ENCODE measurements at places on chromosomes 3 and 15.
A peak's percentile ranks its signal among the peaks of the same experiment; 100 is the strongest.

DNA sequence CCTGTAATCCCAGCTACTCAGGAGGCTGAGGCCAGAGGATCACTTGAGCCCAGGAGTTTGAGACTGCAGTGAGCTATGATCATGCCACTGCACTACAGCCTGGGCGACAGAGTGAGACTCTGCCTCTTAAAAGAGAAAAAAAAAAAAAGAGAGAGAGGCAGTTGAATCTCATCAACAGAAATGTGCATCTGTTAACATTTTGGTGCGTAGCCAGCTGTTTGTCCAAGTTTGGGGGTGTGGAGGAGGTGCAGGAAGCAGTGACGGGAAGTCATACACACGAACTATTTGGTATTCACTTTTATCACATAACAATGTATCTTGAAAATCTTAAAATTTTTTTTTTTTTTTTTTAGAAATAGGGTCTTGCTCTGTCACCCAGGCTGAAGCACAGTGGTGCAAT is 18.2 kb upstream of the CEMIP start:
- DNase-seq: no peak

DNA sequence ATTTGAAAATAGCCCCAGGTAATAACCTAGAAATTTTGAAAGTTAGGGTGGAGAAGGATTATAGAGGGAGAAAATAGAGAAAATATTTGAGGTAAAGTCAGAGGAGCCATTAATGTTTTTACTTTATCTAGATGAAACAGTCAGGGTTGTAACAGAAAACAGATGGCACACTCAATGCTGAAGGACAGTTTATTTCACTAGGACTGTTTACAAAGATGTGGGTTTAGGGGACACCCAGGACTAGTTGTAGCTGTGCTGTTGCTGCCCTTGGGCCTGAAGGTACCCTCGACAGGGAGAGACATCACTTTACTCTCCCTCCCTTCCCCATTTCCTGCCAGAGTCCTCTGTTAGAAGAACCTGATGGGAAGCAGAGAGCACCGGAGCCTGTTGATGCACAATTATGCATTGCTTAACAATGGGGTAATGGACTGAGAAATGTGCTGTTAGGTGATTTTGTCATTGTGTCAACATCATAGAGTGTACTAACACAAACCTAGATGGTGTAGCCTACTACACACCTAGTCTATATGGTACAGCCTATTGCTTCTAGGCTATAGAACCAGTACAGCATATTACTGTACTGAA is 103.8 kb downstream of the GALK2 start:
- peak; percentile 75 for DNase-seq

GRCh38 chr15:48406911-48407310 is 75.7 kb downstream of the DUT start:
- DNase-seq: peak; percentile 9

DNA sequence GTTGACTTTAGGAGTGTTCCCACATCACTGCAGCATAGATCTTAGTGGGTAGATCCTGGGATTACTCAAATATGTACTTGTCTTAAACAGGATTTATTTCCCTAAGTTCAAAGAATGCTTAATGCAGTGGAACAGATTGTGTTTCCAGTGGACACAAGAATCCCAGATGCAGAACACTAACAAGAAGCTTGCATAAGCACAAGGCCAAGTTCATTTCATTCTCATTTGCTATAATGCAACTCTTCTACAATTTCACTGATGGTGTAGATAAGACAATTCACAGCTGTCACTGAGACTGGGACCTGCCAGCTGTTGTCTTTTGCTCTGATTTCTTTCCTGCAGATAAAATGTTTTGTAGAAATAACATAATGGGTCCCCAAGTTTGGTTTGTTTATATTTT is 225.6 kb downstream of the NFKBIZ start:
- DNase-seq: no peak

DNA sequence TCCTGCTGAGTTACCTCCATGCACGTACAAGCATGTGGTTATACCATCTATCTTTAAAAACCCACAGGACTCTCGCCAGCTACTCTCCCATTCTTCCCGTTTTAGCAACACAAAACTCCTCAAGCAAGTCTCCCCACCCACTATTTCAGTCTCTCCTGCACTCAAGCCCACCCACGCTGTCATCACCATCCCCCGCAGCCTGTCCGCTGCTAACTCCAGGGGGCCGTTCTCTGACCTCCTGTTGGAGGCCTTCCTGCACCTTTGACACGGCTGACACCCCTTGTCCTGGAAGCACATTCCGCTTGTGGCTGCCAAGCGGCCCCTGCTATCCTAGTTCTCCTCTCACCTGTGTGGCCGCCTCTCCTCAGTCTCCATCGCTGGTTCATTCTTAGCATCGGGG is 7.5 kb upstream of the PCSK6 start:
- DNase-seq: no peak

DNA sequence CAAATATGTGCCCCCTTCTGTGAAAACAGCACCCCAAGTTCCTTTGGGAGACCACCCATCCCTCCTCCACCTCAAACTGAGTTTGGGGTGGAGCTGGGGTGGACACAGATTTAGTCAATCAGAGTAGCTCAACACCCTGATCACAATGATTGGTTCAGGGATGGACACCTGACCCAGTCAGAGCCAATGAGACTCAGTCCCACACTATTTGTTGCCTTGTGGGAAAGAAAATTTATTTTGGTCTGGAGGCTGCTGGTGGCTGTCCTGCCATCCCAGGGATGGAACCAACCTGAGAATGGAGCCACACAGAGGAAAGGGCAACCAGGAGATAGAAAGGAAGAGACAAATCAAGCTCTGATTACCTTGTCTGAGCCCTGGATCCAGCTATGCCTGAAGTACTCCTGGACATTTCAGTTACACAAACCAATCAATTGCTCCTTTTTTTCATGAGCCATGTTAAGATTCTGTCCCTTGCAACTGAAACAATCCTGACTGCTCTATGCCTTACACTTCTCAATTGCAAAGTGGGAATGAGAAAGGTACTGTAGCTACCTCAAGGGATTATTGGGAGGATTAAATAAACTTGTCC is 10.6 kb downstream of the DNASE1L3 start:
- no peak for DNase-seq

DNA sequence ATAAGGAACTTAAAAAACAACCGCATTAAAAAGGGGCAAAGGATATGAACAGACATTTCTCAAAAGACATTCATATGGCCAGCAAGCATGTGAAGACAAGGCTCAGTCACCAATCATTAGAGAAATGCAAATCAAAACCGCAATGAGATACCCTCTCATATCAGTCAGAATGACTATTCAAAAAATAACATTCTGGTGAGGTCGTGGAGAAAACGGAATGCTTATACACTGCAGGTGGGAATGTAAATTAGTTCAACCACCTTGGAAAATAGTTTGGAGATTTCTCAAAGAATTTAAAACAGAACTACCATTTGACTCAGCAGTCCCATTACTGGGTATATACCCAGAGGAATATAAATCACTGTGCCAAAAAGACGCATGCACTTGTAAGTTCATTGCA is 496.6 kb upstream of the SGO1 start:
- DNase-seq: no peak
